Activated CD8-positive, alpha-beta memory T cell treated with anti-CD3 and anti-CD28 coated beads, Interleukin-2, amount 10 ng/mL, durations not matched to agents 7 days and 5 days (primary cell): ENCODE measurements at places on chromosomes 13 and 19. TPM values are rescaled to one million over a fixed set of nuclear protein-coding genes. Genes with fewer than 3 reads are reported as not detected.

DNA sequence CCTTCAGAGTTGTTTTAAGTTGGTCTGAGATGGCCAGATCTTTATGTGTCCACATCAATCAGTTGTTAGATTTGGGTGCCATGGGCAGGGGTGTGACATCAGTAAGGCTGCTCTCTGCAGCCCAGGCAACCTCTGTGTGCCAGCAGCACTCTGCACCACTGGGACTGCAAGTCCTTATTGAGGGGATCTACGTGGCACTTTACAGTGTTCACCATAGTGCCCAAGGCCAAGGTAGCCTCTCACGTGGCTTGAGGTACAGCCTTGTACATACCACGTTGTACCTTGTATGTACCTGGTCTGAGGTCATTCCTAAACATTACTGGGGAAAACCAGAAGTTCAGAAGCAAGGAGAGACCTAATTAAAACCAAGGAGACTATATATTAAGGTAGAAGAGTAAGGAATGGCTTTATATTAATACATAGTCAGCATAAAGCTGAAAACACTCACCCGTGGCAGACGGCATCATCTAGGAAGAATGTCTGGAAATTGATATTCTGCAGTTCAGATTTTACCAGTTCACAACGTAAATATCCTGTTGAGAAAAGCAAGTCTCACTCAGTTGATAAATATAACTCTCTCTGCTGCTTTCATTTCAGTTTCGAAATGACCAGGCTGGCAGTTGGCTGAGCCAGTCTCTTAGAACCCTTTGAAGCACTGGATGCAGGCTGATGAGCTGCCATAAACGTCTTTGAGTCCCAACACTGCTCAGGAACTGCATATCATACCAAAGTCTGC lies 128.8 kb downstream of the ZDHHC20 start:
- DNase-seq = peak; percentile 80

Gene SLC25A41
- 0.52 TPM for total RNA-seq

- no peak for DNase-seq
These were observed 82.5 kb downstream of the DHRS12 start for GRCh38 chr13:51721496-51721895.

DNA sequence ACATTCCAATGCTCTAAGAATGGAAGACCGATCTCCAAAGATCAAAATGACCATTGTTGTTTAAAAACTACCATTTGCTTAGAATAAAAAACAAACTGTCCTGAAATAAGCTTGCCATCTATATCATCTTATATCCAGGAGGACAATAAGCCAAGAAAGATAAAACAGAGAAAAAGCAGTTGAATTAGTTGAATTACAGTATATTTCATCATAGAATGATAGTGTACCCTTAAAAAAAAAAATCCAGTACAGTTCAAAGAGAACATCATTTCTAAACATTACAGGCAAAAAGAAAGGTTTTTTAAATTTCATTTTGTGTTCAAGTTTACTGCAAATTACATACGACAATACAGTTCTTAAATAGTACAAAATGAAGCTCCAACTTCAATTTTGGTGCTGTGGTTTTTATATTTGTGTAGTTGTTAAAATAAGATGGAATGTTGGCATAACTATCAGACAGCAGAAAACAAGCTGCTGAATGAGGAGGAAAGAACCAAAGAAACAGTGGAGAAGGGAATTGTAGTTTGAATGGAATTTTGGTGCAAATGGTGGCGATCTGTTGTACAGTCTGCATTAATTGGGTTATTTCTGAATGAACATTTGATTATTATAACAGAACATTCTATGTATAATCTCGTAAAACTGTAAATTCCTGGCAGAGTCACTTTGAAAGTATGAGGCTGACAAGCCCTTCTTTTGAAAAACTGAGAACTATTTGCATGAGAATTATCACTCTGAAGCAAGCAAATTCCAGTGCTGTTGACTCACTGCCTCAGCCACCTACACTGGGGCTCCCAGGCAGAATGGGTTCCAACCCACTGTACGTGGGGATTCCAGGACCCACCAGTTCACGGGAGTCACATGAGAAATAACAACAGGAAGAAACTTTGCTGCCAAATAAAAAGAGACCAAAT lies 37.7 kb downstream of the LHFPL6 start:
- DNase-seq = no peak

DNA sequence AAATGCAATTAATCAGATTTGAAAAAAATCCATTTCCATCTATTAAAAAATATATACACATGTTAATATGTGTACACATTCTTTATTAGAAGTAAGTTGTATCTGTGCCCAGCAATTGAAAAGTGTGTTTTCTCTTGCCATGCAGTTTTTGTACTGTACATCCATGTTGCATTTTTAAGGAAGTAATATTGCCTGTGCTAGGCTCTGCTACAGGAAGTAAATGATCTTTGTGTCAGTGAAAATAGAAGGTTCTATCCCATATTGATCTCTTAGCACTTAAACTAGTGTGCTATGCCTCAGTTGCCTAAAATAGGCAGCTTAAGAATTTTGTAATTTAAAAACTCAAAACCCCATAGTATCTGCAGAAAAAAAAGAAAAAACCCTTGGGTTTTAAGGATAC lies 122.5 kb downstream of the CDK8 start:
- no peak for DNase-seq

DNA sequence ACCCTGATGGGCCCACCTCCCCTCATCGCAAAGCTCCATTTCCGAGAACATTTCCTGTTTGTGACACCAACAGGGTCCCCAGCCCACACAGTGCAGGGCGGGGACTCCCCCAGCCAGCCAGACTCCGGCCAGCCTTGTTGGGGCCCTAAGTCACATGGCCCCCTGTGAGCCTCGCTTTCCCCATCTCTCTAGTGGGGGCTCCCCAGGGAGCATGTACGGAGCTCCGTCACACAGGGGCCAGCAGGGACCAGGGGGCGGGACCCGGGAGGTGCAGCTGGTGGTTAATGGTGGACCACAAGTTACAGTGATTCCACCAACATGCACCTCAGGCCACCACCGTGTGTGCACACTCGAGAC lies 1.7 kb downstream of the TBXA2R start:
- peak; percentile 61 for DNase-seq

GRCh38 chr13:98538876-98539275 lies 38.0 kb downstream of the STK24 start:
- no peak for DNase-seq

GRCh38 chr13:106176117-106176516 lies 359.3 kb downstream of the EFNB2 start:
- DNase-seq = no peak

DNA sequence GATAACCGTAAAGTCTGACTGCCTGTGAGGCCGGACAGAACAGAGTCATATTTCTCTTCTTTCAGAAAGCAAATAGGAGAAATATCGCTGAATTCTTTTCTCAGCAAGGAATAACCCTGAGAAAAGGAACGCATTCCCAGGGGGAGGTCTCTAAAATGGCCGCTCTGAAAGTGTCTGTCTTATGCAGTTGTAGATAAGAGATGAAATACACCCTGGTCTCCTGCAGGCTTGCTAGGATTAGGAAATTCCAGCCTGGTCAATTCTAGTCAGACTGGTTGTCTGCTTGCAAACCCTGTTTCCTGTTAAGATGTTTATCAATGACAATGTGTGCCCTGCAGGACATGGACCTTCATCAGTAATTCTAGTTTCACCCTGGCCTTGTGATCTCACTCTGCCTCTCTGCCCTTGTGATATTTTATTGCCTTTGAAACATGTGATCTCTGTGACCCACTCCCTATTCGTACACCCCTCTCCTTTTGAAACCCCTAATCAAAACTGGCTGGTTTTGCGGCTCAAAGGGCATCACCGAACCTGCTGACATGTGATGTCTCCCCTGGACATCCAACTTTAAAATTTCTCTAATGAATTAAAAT lies 934.8 kb upstream of the SPRY2 start:
- DNase-seq = no peak

DNA sequence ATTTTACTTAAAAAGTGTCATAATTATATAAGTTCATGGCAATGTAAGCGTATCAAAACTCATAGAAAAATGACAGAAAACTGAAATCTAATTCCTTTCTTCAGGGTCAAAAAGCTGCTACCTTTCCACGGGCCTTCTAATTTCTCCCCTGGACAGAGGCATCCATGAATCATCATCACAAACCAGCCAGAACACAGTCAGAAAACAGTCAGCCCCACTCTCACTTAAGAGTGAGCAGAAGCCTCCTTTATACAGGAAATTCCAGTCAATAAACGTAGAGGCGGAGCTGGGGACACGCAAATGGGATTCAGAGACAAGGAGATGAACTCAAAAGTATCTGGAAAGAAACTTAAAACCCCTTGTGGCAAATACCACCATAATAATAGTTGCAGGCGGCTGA lies 54.2 kb upstream of the ABCC4 start:
- DNase-seq = no peak

Gene AKAP8
- 59.0 TPM for total RNA-seq

- DNase-seq = no peak
These were observed 3.1 kb upstream of the LYPD3 start for GRCh38 chr19:43468354-43469159.

Gene ERCC5
- 75.8 TPM for total RNA-seq

DNA sequence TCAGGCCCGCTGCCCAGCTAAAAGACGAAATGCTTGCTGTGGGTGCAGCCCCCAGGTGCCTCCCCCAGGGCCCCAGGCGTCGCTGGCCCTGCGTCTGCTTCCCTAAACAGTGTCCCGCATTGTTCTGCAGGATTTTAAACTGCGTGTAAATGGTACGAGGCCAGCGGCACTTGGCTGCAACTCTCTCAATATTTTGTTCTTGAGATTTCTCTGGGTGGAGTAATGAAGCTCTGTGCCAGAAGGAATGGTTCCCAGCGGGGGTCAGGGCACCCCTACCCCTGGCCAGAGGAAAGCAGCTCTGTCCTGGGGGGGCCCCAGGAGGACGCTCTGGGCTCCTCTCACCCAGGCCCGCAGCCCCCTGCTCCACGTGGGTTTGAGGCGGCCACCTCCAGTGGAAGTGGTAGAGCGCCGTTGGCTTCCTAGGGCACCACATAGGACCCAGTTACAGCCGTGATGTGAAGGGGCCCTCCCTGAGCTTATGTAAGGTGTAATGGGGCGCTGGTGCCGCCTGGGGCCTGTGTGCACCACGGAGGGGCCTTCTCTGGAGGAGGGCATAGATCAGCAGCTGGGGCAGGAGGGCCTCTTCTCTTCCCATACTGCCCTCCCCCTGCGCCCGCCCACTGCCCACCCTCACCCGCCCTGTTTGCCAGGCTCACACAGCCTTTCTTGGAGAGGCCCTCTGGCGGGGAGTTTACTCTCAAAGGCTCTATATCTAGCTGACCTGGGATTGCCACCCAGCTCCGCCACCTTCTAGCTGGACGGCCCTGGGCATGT lies 19.8 kb downstream of the PAK4 start:
- DNase-seq = no peak

DNA sequence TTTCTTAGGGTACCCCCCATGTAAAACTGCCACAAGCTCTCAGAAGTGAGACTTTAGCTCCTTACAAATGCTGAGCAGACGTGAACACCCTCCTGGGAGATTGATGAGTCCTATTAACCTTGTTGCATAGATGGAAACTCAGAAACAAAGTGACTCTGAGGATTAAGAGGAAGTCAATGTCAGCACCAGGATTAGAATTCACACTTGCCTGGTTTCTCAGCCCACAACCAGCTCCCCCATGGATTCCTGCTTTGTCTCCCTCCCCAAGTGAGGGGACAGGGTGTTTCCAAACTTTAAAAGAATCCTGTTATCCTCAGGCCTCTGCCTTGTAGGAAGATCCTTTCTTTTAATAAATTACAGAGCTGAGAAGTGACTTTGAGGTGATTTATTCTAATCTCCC lies 324.4 kb downstream of the NDFIP2 start:
- no peak for DNase-seq

DNA sequence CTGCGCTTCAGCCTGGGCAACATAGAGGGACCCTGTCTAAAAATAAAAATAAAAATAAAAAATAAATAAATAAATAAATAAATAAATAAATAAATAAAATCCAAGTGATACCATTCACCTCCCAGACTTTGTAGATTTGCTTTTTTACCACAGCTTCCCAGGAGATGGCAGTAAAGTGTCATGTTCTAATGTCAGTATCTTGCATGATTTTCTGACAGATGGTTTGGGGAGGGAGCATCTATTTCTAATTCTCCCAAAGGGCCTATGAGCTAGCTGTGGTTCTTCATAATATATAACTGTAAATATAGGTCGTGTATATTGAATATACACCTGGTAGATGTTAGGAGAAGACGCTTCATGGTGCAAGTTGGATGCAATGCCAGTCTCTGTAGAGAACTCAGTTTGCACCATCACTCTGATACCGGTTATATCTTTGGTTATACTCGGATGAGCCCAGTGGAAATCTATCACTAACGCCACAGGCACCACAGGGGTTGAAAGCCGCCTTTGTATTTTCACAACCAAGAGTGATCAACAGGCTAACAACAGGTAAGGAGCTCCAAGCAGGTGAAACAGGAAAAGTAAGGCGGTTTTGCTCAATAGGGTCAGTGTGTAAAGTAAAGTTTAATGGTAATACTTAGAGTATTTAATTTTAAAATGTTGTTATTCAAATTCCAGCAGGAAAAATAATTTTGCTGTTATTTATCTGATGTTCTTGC lies 13.9 kb downstream of the APLP1 start:
- DNase-seq = peak; percentile 53

GRCh38 chr13:82147526-82147925 lies 1734.7 kb downstream of the SLITRK1 start:
- no peak for DNase-seq

Gene TUBA3C
- total RNA-seq = not detected

GRCh38 chr13:35785576-35786303 lies 309.3 kb upstream of the MAB21L1 start:
- no peak for DNase-seq

Gene NKPD1
- 0.14 TPM for total RNA-seq

DNA sequence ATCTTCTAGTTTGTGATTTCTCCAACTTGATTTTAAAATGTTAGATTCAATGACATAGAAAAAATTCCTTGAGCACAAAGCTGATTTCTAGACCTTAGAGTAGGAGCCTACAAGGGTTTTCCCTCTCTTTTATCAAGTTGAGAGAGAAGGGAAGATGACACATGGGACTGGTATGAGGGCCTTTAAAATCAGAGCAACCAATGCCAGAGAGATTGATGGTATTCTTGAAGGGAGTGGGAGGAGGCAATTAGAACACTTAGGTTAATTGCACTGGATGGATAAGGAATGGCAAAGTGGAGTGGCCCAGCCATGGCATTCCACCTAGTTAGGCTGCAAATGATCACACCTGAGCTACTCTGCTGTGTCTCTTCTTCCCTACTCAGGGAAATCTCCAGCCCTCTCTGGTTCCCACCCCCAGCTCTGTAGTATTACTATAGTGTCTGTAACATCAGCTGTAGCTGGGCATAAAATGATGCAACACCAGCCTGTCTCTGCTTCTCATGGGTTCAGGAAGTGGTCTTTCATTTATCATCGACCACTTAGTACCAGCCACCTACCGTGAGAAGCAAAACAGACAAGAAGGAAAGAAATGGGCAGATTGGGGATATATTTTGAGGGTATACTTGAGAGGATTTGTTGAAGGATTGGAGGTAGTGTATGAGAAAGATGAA lies 333.6 kb downstream of the DLEU7 start:
- DNase-seq = no peak

DNA sequence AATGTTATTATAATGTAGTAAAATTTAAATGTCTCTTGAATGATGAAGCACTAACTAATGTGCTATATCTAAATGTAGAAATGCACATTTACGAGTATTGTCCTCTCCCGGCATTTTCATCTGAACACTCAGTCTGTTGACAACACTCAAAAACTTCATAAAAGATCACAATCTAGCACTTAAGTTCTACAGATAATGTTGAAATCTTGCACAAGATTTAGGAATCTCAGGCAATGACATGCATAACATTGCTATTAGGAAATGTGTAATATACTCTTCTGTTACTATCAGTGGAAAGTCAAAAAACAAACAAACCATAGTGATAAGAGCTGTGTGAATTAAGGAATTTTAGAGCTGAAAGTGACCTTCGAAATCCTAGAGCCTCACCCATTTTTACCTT lies 37.5 kb upstream of the XPO4 start:
- DNase-seq = no peak
